ENCODE measurements at places on chromosomes 6 and 20. TPM values are rescaled to one million over a fixed set of nuclear protein-coding genes. Genes with fewer than 3 reads are reported as not detected.

Gene TINAG
- polyA plus RNA-seq = not detected

DNA sequence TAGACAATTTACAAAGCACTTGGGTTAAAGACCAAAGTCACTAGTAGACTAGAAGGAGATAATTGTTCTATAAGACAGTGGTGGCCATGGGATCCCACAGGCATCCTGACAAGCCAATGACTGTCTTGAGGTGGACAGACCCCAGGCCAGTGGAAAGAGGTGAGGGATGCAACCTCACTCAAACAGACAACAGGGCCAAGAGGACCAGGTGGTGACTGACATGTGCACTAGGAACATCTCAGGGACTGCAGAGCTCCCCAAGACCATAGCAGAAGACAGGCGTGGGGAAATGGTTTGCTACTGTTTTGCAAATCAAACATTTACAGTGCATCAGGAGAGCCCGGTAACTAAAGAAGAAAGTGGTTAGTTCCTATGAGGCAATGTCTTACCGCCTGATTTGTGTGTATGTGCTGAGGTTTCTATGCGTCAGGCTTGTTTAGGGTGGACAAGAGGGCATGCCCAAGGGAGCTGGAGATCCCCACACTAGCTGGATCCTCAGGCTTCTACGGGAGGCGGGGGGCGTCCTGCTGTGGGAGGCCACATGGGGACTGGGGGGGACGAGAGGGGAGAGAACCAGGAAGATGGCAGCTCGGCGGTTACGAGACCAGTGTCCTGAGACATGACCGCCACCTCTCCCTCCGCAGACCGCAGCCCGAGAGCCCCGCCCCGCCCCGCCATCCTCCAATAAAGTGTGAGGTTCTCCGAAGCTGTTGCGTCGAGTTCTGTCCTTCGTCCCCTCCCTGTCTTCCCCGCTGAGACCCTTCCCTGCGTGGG is 623 bp upstream of the MRPS26 start:
- no peak for DNase-seq

DNA sequence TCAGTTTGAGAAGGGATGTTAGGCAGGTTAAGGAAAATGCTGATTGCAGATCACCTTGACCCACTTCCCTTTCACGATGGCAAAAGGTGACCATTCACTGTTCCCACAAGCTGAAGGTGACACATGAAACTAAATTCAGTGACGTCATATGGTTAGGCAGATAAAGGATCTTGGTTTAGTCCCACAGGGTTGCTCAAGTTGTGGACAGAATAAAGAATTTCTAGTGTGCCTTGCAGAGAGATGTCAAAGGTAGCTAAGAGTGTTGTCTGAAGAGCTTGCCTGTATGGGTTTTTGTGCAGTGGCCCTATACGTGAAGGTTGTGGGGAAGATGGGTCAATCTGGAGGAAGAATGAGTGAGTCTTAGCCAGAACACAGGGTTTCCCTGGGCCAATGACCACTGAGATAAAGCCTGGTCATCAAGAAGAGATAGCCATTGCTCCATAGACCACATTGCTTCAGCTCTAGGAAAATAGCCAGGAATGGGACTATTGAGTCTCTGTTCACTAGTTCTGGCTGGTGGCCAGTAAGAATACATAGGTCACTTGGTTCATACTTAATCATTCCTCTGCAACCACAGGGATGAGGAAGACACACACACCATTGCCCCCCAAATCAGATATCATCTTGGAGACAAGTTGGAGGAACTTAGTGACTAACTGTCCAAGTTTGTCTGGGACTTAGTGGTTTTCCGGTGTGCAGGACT is 148.5 kb upstream of the ATXN1 start:
- no peak for DNase-seq

Gene HLA-DQB2
- 0.10 TPM for polyA plus RNA-seq

Gene BAK1
- polyA plus RNA-seq = 18.7 TPM

- DNase-seq = no peak
Measured at GRCh38 chr6:156279261-156279969, 497.8 kb upstream of the ARID1B start.

Gene PMEPA1
- polyA plus RNA-seq = 20.4 TPM

DNA sequence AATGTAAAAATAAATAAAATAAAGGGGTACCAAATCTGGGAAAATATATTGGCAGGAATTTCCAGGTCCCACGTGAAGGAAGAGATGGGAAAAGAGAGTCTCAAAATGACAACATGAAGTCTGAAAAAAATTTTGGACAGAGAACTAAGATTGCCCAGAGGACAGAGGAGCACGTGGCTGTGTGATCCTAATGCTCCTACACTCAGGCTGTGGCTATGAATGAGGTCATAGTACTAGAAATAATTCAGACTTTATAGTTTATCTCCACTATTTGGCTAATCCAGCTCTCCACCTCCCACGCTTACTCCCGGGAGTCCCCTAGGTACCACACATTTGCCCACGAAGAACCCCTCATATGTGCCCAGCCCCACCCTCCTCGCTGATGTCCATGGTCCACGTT is 42.8 kb upstream of the STMND1 start:
- no peak for DNase-seq

DNA sequence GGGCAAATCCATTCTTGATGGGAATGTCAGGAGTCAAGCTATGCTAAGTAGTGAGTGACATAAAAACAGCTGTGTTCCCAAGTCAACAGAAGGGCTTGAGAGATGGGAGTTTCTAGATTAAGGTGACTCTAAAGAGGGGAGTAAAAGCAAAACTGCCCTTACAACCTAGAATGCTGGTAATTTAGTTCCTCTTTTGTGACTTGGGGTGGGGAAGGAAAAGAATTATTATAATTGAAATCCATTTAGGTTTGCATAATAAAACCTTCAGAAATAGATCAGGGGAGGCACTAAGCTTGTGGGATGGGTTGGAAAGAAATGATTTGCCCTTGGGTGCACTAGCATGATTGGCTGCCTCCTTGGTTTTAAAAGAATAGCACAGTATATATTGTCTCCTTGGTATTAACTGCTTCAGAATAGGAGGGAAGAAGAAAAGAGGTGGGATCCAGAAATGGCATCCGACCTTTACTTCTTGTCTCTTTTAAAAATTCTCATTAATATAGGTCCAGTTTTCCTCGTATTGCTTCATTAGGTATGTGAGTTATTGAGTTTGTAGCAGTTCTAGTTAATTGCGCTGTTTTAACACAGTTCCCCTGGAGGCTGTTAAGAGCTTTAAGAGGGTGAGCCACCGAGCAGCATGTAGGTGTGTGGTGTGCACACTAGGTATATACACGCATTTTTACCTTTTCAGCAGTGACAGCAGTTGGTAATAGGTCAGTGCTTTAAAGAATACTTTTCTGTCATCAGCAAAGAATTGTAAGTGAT is 95.3 kb upstream of the VSTM2L start:
- DNase-seq = no peak

GRCh38 chr6:122903266-122903915 is 92.6 kb upstream of the CLVS2 start:
- no peak for DNase-seq

Gene DOK5
- 4.2 TPM for polyA plus RNA-seq

DNA sequence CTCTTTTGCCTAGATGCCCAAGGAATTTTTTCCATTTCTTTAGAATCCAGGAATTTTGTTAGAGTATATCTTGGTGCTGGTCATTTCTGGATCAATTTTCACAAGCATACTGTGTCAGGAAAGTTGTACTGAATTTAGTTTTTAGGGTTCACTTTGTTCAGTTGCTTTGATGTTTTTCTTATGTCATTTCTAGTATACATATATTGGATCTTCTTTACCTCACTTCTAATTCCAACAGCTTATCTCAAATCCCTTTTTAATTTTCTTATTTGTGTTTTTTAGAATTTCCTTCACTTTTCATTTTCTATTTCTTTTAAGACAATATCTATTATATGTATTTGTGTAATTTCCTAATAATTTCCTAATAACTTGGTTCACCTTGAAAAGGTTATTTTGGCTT is 281.0 kb upstream of the AGPAT4 start:
- DNase-seq = no peak

- peak; percentile 43 for DNase-seq
Measured at GRCh38 chr6:30554962-30555815, 1.1 kb downstream of the GNL1 start.

GRCh38 chr20:35511814-35512420 is 17.5 kb downstream of the C20orf173 start:
- DNase-seq = no peak

Gene OPN5
- polyA plus RNA-seq = not detected

DNA sequence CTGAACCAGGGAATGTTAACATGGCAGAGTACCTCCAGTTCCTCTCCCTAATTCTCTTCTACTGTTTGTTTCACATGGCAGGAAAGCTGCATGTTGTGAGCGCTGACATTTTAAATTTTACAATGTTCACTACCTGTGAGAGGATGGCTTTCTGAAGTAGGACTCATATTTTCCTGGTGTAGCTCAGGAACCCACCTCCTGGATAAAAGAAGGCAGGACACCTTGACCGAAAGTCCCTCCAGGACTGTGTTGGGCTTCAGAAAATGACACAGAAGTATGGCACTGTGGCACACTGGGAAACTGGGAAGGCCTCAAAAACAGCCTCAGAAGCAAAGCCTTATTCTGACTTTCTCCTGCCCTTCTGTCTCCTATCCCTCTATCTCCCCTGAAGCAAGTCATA is 33.3 kb downstream of the PTPRK start:
- no peak for DNase-seq

Gene HTR1B
- polyA plus RNA-seq = 1.7 TPM

DNA sequence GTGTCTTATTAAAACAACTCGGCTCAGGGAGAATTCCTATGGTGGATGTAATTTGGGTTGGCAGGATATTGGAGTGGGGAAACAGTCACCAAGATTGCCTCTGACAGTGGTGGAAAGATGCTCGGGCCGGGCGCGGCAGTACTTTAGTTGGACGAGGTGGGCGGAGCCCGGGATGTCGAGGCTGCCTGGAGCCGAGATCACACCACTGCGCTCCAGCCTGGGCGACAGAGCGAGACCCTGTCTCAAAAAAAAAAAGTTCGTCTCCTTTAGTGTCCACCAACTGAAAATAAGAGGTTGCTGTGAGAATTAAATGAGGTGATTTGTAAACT is 621 bp downstream of the NOL7 start:
- DNase-seq = no peak

Gene FAM209B
- 0.28 TPM for polyA plus RNA-seq

Gene DYNLT2
- 1.6 TPM for polyA plus RNA-seq

DNA sequence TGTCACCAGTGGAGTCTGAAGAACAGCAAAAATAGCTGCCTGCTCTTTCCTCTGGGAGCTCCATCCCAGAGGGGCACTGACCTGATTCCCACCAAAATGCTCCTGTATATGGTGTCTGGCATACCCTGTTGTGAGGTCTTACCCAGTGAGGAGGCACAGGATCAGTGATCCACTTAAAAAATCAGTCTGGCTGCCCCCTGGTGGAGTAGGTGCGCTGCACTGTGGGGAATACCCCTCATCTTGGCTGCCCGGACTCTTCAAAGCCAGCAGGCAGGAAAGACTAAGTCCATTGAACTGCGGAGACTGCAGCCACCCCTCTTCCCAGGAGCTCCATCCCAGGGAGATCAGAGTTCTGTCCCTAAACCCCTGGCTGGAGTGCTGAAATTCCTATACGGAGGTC is 230.9 kb upstream of the HTR1E start:
- no peak for DNase-seq

Gene FAXC
- polyA plus RNA-seq = 28.0 TPM

- DNase-seq = no peak
Measured at GRCh38 chr20:46408281-46408731, 1.9 kb upstream of the ELMO2 start.

DNA sequence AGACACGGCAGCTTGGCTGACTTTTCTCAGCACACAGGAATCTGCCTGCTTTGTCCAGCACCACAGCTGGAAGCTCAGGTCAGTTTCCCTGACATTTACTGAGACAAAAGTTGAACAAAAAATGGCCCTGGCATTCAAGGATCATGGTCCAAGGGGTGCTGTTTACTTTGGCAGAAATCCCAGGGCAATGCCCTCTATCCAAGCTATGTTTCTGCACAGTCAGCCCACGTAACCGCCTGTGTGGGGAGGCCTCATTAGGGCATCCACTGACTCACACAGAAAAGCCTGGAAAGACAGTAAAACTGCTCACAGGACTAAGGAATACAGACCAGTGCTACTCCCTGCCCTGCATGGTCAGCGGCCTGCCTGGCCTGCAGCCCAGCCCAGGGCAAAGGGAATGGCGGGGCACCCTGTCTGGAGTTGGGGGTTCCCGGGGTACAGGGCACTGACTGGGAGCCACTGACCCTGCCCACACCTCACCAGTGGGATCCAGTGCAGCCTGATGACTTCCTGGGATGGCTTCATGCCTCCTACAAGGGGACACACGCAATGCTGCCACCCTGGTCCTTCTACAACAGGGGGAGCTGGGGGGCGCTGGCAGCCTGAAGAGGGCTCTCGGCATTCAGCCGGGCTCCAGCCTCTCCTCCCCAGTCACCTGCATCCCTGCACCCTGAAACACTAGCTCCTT is 77.1 kb downstream of the NINL start:
- DNase-seq = no peak

- no peak for DNase-seq
Measured at GRCh38 chr6:125844989-125845388, 54.2 kb downstream of the NCOA7 start.

GRCh38 chr6:150208611-150209352 is 65.9 kb downstream of the PPP1R14C start:
- no peak for DNase-seq

DNA sequence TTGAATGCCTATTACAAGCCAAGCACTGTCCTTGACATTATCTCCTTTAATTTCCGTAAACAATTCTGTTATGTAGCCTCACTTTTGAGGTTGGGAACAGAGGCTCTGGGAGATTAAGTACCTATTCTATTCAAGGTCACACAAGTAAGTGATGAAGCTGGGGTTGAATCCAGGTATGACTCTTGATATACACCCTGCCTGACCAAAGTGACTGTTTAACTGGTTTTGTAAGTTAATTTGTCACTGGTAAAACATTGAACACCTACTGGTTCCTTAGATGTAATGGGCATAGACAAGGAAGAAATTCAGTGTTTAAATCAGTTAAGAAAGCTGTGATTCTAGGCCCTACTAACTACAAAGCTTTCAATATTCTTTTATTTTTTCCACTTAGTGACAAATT is 22.9 kb downstream of the GTF2H5 start:
- DNase-seq = no peak

GRCh38 chr6:121399966-121400365 is 35.5 kb upstream of the GJA1 start:
- DNase-seq = no peak

- peak; percentile 45 for DNase-seq
Measured at GRCh38 chr6:149545258-149545753, 537 bp downstream of the PPIL4 start.

GRCh38 chr6:158894193-158894592 is 75.0 kb upstream of the EZR start:
- peak; percentile 68 for DNase-seq

Gene ELOVL4
- 3.2 TPM for polyA plus RNA-seq
